Amygdala (tissue), 56 donors: ENCODE measurements at places on chromosomes 2 and 18.
A peak's percentile ranks its signal among the peaks of the same experiment; 100 is the strongest.

GRCh38 chr18:3498698-3499471 is 48.9 kb downstream of the TGIF1 start:
- no peak for DNase-seq

DNA sequence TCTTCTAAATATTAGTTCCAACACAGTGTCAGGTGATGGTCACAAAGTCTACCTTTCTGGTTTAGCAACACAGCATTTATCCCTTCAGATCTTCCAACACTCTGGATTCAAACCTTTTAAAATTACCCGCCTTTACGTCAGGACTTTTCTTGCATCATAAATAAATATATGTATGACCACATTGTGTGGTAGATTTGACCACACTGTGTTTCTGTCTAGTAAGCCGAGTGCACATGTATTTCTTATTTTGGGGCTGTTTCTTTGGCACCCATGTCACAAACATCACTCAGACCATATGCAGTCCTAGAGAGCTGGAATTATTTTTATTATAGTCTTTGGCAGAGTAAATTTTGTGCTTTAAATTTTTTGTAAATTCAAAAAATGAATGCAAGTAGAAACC is 172.1 kb downstream of the ANKRD44 start:
- no peak for DNase-seq

- no peak for DNase-seq
Measured at GRCh38 chr2:174048243-174048642, 83.1 kb upstream of the SP3 start.

GRCh38 chr2:186687807-186688211 is 6.1 kb upstream of the FAM171B start:
- DNase-seq, result no peak

DNA sequence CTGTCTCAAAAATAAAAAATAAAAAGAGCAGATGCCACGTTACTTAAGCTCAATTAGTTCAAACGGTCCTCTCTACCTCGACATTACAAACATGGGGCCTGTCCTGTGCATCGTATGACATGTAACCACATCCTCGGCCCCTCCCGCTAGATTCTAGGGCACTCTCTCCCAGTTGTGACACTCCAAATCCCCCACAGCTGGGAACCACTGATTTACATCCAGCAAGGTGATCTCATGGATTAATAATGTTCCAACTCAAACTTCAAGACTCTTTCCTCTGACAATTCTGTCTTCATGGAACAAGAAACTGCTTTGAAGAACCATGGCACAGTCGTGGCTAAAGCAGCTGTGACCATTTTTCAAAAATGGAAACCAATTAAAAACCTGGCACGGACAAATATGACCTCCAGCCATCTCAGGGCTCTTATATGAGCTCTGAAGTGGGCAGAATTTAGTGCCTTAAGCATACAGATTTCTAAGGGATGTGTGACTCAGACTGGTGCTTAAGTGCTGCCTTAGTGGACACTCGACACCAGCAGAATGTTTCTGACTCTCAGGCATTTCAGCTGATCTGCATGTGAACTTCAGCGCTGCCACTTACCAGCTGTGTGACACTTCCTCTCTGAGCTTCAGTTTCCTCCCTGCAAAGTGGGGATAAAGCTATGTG is 31.7 kb upstream of the ASAP2 start:
- DNase-seq, result no peak

DNA sequence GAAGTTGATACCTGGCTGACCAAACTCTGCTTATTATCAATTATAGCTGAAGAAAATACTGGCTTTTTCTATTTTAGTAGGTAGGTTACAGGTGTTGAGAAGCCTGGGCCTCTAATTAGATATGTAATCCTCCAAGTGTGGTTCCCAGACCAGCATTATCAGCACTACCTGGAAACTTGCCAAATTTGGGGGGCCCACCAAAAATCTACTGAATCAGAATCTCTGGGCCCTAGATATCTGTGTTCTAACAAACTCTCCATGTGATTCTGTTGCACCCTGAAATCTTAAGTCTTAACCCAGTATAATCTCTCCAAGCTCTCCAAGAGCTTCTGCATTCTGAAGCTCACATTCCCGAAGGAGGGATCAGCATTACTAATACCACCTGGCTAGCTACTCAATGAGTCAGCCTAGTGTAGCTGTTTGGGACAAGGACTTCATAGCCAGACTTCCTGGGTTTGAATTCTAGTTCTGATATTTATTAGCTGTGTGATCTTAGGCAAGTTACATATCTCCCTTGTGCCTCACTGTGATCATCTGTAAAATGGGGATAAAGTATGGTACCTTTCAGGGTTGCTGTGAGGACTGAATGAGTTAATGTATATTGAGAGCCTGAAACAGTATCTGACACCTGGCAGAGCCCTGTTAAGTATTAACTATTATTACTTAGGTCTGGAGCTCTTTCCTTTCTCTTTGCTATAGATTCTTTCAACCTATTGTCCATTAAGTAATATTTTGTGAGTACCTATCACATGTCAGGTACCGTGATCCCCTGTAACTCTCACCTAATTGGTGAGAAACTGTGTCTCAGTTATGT is 94.1 kb upstream of the CD302 start:
- no peak for DNase-seq

GRCh38 chr2:19787134-19787533 is 114.6 kb downstream of the TTC32 start:
- DNase-seq, result no peak

- DNase-seq, result no peak
Measured at GRCh38 chr18:30465096-30465495, 577.4 kb downstream of the DSC3 start.

DNA sequence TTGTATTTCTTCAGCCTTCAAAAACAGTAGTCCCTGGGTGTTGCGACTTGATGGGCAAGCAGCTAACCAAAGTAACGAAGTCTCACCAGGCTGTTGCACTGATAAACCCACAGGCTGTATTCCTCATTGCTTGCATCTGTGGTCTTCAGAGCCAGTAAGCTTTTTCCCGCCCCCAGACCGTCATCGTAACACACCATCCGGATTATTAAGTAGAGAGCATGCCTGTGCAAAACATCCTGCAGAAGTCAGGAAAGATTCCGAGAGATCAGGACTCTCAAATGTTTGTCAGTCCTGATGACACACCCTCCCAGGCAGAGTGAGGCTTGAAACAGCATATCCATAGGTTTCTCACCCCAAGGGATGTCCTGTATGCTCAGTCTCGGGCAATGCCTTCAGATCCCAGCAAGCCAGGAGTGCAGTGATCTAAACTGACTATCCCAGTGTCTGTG is 15.9 kb downstream of the ITGB1BP1 start:
- no peak for DNase-seq

GRCh38 chr2:19536136-19536535 is 177.7 kb upstream of the OSR1 start:
- DNase-seq, result no peak

DNA sequence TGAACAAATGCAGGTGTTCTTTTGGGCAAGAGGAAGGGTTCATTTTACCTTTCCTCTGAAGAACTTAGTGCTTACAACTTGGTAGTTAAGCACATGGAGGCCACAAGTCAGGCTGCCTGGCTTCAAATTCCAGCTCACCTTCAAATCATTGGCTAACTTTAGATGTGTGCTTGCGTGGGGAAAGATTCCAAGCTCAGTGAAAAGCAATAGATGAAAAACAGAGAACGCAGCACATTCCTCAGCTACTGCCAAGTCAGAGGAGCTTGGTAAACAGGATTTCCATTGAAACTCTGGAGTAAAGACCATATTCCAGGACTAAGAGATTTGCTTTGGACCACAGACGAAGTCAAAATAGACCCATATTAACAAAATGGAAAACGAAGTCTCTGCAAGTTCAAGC is 96.3 kb upstream of the ASB18 start:
- DNase-seq, result no peak

DNA sequence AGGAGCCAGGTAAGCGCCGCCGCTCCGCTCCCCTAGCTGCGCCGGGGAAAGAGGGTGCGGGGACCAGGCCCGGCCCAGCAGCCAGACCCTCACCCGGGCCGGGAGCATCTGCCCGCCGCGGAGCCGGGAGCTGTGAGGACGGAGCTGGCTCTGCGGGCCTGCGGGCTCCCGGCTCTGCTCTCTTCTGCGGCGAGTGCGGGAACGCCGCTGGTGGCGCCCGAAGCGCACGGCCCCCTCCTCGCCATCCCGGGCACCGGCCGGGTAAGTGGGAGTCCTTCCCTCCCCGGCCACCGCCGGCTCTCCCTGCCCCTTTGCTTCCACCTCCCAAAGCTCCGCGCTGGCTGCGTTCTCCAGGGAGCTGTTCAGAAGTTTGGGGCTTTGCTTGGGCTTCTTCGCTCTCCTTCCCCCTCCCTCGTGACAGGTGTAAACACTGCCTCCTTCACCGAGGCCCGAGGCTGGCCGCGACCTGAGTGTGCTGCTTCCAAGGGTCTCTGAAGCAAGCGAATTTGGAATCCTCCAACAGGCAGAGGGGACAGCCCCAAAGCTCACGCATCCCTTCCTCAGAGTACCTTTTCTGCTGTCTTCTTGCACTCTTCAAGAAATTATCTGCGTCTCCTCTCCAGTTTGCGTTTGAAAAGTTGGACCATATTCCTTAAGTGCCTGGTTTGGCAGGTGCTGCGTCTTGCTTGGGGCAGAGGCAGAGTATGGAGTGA is 632 bp downstream of the AFTPH start:
- DNase-seq, result peak; percentile 61

DNA sequence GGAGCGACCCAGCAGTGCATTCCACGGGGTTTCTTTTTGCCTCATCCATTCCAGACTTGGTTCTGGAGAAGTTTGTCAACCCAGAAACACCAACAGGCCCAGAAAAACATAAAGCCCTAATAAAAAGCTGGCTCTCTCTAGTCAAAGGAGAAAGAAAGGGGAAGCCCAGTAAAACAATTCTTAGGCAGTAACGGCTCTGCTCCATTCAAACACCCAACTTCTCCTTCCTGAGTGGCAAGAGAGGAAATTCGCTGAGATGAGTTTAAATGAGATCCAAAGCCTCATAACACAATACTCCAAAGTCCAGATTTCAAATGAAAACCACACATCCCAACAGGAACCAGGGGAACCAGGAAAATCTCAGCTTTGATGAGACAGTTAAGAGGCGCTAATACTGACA is 179.9 kb downstream of the RPIA start:
- no peak for DNase-seq

DNA sequence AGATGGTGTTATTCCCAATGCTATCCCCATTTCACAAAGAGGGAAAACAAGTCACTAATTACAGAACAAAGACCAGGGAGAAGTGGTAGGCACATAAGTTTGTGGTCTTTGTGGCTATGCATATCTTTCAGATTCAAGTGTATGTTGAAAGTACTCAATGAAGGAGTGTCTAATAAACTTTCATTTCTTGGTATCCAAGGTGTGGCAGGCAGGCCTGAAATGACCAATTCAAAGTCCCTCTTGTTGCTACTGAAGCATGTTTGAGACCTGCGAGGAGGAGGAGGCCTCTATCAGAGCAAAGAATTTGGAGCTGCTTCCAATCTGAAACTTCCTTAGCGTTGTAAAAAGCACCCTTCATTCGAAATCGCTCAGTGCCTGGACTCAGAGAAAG is 60.9 kb upstream of the KLF7 start:
- DNase-seq, result no peak

GRCh38 chr2:84901593-84902120 is 3.8 kb upstream of the TMSB10 start:
- DNase-seq, result no peak

GRCh38 chr2:41735006-41735405 is 312.8 kb upstream of the PKDCC start:
- no peak for DNase-seq

DNA sequence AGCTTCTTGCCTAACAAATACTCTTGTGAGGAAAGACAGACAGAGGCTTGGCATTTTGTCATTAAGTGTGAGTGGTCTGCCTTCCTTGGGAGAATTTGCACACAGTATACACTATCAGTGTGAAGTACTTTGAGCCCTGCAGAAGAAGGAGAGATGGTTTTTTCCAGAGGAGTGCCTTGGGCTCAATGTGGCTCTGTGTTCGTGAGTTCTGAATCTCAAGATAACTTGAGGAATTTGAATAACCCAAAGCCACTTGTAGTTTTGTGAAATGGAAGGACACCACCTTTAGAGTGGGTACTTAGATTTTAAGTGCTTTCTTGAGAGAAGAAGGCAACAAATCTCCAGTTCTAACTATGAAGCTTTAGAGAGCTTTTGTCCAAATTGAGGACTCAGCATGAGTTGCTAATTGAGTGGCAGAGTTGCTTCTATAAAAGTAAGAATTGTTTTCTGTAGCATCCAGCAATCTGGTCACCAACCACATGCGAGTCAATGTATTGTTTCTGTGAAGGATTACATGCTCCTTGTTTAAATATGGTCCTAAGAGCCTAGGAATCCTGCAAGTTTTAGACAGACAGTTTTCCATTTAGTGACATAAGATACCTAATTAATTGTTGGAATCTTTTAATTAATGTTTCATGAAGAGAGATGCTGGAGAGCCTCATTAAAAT is 68.3 kb downstream of the BABAM2 start:
- DNase-seq, result no peak

GRCh38 chr2:239619369-239619768 is 218.5 kb upstream of the HDAC4 start:
- DNase-seq, result no peak

DNA sequence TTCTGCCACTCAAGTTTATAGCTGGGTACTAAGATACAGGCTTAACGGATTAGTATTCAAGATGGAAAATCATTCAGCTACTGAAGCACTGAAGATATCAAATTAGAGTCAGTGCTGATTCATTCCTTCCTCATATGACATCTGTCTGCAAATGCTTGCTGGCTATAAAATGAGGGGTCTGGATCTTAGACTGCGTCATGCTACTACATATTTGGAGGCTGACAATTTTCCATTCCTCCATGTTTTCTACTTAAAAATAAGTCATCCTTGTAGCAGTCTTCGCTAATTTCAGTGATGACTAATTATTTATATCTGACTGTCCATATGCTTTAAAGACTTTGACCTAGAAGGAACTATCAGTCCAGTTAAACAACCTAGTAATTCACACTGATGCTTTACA is 233.4 kb downstream of the RIT2 start:
- no peak for DNase-seq

GRCh38 chr2:240465765-240466578 is 30.5 kb downstream of the GPC1 start:
- DNase-seq, result no peak

DNA sequence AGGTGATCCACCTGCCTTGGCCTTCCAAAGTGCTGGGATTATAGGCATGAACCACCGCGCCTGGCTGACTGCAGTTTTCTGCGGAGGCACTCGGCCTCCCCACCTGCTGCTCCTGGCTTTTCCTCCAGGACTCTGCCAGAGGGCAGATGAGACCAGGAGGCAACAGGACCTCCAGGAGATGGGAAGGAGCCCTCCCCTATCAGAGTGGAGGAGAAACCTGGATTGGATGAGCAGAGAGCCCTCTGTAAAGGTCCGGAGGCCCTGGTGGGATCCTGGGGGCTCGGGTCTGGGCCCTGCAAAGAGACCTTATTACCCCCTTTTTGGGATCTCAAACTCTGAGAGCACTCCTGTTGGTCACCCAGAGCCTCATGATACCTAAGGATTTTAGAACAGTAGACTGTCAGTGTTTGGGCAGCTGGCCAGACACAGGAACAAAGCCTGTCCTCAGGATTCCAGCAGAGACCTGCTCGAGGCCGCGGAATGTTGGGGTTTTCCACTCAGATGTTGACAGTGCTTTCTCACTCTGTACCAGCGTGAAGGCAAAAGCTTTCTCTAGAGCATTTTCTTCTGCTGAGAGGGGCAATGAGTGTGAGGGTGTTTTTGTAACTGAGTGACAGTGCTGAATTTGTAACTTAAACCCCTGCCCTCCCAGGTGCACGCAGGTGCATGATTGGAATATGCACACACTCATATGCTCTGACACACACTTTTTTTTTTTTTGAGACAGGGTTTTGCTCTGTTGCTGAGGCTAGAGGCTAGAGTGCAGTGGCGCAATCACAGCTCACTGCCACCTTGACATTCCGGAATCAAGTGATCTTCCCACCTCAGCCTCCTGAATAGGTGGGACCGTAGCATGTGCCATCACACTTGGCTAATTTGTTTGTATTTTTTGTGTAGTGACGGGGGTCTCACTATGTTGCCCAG is 48.4 kb downstream of the NPPC start:
- DNase-seq, result no peak
